Stimulated activated CD8-positive, alpha-beta memory T cell treated with anti-CD3 and anti-CD28 coated beads, Interleukin-7, amount 100 ng/mL, for 24 hours (primary cell): ENCODE measurements at places on chromosomes 4 and X.

DNA sequence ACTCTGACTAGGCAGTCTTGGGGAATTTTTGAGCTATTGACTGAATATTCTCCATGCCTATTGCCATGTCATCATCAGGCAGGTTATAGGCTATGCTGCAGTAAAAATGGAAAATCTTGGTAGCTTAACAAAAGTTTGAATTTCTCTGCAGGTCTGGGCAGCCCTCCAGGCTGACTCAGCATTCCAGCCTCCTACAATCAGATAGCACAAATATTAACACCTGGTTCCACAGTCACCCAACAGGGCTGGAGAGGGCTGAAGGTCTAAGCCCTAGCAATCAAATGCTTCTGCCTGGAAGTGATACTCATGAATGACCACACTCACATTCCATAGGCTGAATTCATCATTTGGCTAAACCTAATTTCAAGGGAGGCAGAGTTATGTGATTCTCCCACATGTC, 9.6 kb upstream of the PPP3CA start:
- no peak for DNase-seq

- DNase-seq, result no peak
These were observed 52.7 kb downstream of the DCLK2 start for GRCh38 chr4:150130933-150131332.

DNA sequence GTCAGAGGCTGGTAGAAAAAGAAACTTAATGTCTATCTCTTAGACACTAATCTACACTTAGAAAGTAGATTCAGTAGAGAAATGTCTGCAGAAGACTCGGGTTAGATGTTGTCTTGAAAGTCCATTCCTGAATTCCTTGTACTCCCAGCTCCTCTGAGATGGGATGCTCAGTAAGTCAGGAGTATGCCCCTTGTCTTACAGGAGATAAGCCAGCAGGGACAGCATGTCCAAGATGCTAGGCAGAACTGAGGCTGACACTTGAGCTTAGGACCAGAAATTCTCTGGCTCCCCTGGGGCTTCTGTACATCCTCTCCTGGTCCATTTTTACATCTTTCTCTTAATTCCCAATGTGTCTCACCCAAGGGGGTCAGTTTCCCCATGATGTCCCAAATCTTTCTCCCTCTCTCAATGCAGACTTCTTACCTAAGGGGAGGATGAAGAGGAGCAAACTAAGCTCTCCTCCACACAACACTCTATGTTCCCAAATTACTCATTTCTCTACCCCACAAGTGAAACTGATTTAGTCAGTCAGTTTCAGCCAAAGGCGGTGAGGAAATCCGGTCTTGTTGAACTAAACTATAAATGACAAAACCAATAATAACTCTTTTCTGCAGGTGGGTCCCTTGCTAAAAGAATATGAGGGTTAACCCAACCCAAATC, 558.2 kb upstream of the DIPK2B start:
- DNase-seq, result no peak

DNA sequence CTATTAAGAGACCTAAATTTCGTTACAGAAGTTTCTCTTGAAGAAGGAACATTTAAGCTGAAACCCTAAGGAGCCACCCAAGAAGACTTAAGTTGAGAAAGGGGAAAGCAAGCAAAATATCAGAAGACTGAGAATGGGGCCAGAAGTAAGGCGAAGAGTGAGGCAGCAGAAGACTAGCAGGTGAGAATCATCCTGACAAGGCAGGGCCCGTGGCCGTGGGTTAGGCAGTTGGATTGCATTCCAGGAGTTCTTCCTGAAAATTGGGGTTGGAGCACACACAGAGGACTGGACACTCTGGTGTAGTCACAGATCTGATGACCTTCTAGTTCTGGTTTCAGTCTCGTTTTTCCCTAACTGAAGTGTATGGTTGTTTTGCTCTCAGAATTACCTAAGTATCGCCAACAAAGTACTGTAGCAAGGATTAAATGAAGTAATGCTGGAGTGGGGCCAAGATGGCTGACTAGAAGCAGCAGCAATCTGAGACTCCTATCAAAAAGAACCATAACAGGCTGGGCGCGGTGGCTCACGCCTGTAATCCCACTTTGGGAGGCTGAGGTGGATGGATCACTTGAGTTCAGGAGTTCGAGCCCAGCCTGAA, 94.4 kb upstream of the GUCY1A1 start:
- DNase-seq, result no peak
